NCI-H146 (cell line): ENCODE measurements at places on chromosomes 6 and 20.

DNA sequence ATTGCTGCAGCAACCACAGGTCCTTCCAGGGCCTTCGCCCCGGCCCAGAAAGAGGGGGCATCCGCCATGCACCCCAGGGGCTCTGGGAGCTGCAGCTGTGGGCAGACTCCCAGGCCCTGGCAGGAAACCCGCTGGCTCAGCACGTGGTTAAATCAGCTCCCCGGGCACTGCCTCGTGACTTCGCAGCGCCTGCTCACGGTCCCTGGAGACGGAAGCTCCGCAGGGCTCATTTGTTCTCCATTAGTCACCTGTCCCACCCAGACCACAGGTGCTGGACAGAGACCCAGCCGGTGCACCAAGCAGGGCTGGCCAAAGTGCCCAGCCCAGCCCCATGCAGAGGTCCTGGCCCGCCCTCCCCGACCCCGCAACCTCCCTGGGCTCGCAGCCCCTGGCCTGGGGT is 14.7 kb downstream of the KCNQ2 start:
- DNase-seq, result peak; percentile 54

GRCh38 chr6:42482174-42482573 is 30.4 kb upstream of the TRERF1 start:
- DNase-seq, result peak; percentile 79

DNA sequence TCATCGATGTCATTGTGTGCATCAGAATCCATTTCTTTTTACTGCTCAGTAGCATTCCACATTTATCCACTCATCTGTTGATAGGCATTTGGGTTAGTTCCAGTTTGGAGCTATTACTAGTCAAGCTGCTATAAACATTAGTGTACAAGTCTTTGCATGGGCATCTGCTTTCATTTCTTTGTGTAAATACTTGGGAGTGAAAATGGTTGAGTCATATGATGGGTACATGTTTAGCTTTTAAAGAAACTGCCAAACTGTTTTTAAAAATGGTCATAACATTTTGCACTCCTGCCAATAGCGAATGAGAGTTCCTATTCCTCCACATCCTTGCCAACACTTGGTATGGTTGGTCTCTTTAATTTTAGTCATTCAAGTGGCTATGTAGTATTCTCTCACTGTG is 21.2 kb upstream of the SLC22A2 start:
- no peak for DNase-seq

DNA sequence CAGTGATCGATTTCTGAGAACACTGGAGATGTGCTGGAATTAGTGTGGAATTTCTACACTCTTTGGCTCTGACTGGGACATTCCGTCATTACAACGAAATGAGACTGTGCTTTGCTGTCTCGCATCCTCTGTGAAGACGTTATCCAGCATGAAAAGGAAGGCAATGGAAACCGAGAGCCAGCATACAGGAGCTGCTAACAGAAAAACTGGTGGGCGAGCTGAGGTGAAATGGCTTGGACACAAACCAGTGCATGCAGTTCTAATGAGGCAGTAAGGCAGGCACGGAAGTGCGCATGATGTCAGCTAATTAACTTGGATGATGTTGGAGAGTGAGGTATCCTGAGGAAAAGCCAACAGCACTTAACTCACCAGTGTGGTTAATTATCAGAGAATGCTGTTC is 202.8 kb upstream of the AGPAT4 start:
- DNase-seq, result no peak

DNA sequence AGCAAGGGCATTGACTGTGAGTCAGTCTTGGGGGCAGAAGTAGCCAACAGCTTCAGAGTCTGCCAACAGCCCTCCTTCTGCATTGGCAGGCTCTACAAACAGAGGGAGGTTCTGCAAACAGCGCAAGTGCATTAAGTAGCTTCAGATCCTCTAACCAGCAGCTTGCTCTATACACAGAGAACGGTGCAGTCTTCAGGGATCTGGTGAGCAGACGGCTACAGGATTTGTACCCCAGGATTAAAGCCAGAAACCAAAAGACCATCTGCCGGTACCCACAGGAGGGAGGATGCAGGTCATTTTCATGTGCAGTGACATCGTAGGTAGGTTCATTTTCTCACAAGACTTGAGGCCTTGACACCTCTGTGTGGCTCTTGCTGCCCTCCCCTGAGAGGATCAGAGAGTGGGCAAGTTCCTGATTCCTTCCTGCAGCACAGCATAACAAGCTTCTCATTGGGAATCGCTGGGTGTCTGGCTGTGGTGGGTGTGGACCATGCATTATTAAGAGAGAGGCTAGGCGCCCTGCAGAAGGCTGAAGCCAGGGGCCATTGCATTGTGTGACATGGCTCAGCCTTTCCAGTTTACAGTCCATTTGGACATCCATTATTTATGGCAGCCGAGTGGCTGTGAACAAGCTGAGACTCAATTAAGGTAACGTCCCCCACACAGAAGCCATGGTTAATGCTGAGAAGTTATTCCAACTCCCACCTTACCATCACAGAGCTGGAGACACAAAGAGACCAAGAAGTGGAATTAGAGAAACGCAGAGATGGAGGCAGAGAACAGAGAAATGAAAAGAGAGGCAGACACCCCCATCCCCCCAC is 250.0 kb downstream of the LRFN2 start:
- DNase-seq, result no peak

- no peak for DNase-seq
Measured at GRCh38 chr6:89410231-89410761, 1.8 kb downstream of the RRAGD start.

- no peak for DNase-seq
Measured at GRCh38 chr20:53708129-53708968, 114.7 kb upstream of the ZNF217 start.

- DNase-seq, result no peak
Measured at GRCh38 chr6:166623318-166623717, 3.7 kb downstream of the RPS6KA2 start.
